ENCODE measurements at places on chromosomes 3 and 15.
A peak's percentile ranks its signal among the peaks of the same experiment; 100 is the strongest.

DNA sequence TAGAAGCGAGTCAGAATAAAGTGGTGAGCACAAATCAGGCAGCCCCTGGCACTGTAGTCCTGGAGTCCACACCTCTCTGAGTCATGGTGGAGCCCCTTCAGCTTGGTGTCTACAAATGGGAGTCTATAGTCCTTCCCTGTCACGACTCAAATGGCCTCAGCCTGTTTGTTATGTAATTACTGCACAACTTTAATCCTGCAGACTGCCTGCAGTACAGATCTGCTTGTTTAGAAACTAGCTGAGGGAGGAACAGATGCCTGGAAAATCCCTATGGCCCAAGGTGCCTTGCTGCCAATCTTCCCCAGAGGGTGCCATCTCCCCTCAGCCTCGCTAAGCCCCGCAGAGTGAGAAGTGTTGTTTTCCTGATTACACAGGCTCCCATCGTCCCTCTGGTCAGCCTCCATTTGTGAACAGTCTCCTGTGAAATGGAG lies 3.9 kb upstream of the CXCR6 start:
- DNase-seq = no peak

DNA sequence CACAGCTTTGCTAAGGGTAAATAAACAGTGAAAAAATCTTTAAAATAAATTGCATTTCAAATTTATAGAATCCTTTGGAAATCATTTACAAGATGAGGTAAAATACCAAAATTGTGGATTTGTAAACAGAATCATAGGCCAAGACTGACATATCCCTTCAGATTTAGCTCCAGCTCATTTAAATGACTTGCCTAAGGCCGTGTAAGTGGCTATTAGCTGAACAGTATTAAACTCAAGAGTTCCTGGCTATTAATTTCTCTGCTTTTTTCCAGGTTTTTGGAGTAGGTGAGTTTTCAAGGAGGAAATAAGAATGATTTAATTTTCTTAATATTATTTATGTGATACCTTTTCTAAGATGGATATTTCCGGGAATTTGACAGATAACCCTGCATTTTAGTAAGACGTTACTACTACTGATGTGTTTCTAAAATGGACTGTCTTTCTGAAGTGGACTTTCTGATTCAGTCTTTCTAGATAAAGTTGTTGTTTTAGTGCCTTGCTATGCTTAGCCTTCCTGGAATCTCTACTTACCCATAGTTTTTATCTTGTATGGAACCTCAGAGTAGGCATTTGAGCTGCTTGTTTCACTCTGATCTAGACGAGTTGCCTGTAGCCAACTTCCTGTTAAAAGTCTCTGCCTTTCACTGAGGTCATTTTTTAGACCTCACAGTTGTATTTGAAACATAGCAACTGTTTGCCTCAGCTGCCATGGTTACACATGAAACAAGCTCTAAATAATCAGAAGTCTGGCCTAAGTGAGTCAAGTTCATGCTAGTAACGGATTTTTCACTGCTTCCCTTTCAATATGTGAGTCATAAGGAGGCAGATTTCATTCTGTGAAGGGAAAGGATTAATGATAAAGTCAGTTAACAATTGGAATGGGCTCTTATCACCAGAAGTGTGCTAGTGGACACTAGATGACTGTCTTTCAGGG lies 127.0 kb downstream of the KLHL25 start:
- DNase-seq = no peak

GRCh38 chr3:11381141-11381540 lies 108.9 kb downstream of the ATG7 start:
- no peak for DNase-seq

DNA sequence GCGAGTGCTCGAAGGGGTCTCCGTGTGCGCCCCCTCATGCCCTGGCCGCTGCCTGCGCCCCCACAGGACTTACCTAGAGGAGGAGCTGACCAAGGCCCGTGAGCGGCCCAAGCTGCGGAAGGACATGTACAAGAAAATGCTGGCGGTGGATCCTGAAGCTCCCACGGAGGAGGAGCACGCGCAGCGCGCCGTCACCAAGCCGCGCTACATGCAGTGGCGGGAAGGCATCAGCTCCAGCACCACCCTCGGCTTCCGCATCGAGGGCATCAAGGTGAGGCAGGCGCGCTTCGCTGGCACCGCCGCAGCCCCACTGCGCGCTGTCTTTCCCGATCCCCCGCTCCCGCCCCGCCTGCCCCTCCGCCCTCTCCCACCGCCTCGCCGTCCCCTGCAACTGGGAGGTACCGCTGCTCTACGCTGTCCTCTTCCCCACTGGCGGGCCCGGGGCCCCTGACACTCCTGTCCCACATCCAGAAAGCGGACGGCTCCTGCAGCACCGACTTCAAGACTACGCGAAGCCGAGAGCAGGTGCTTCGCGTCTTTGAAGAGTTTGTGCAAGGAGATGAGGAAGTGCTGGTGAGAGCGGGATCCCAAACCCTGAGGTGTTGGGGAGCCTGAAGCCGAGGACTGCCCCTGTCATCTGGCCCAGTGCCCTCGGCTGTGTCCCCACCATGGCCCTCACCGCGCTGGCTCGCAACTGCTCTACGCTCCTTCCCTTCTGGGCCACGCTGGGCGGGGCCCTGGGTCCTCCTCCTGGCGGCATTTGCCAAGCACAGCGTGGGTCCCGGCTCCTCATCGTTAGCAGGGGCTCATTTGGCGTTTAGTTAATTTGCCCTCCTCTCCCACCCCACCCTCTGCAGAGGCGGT lies 8.5 kb downstream of the ITPKA start:
- no peak for DNase-seq

GRCh38 chr3:56976651-56977560 lies 83.6 kb upstream of the SPATA12 start:
- DNase-seq = peak; percentile 89

DNA sequence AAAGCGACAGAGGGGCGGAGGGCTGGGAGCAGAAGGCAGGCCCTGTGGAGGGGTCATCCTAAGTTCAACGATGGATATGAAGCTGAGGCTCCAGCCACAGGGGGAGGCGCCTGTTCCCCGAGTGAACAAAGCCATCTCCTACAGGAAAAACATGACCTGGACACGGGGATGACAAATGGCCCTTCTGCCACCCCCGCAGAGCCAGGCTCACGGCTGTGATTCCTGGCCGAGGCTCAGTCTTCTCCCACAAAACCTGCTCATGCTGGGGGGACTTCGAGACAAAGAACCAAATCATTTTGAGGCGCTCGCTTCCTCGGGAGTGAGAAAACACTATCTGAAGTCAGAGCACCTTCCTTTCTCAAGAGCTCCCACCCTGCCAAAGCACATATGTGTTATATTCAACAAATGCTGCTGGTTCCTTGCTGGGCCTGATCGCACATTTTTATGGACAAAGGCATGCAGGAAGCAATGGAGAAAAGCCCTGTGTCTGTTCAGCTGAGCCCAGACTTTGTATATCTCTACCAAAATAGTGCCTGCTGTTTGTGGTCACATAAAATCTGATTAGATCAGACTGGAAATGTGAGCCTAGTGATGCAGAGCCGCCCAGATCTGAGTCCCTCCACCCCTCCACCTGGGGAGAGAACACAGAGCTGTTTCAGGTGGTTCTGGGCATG lies 5.6 kb downstream of the RBP1 start:
- peak; percentile 78 for DNase-seq

DNA sequence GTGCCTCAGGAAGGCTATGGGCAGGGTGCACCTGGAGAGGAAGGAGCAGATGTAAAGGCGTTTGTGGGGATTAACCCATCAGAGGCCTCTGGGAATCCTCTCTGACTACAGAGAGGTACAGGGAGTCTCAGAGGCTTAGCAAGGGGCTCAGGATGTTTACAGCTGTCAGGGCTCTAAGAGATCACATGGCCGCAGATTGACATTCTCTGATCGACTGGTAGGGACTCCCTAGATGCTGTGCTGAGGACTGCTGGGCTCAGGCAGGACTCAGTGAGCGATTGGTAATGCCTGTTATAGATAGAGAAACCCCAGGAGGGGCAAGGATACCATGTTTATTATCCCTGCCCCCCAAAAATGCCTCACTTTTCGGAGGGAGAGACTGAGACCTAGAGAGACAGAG lies 103.5 kb downstream of the CORO2B start:
- no peak for DNase-seq

GRCh38 chr3:136957751-136958288 lies at the start of gene IL20RB:
TSS of gene IL20RB (plus strand) at chr3:136957983. CDS start at chr3:136958114, 131 bp downstream.
- no peak for DNase-seq

DNA sequence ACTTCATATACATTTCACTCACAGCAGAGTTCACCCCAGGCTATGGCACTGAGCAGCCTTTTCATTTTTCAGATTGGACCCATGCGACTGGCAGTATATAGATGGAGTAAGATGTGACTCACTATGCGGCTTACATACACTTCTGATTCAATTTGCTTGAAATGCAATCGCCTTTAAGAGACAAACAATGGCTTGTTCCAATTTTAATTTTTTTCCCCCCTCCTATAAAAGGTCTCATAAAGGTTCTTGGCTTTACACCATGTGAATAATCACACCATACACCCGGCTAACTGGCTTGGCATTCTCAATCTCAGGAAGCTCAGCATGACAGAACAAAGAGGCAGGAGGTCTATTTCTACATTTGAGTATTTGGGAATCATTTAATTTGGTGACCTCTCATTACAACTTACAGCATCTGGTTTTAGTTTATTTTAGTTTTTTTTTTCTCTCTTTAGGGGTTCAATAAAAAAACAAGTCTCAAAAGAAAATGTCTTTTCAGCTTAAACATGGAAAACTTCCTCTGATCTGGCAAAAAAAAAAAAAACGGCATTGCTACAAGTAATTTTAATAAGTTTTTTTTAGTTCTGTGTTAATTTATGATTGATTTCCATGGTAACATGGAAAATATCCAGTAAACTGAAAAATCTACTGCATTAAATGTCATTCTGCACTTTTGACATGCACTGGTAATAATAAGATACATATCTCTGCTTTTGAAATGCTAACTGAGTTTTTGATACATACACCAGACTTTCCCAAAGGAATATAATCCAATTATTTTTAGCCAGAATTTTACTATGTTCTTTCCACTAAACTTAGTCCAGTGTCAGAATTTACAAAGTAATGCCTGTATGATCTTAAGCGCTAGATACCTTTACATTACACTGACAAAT lies 38.8 kb downstream of the GADL1 start:
- no peak for DNase-seq

- no peak for DNase-seq
These were observed 81.6 kb upstream of the HERC1 start for GRCh38 chr15:63915209-63915872.

GRCh38 chr15:68054628-68055223 lies 611 bp downstream of the PIAS1 start:
- no peak for DNase-seq

DNA sequence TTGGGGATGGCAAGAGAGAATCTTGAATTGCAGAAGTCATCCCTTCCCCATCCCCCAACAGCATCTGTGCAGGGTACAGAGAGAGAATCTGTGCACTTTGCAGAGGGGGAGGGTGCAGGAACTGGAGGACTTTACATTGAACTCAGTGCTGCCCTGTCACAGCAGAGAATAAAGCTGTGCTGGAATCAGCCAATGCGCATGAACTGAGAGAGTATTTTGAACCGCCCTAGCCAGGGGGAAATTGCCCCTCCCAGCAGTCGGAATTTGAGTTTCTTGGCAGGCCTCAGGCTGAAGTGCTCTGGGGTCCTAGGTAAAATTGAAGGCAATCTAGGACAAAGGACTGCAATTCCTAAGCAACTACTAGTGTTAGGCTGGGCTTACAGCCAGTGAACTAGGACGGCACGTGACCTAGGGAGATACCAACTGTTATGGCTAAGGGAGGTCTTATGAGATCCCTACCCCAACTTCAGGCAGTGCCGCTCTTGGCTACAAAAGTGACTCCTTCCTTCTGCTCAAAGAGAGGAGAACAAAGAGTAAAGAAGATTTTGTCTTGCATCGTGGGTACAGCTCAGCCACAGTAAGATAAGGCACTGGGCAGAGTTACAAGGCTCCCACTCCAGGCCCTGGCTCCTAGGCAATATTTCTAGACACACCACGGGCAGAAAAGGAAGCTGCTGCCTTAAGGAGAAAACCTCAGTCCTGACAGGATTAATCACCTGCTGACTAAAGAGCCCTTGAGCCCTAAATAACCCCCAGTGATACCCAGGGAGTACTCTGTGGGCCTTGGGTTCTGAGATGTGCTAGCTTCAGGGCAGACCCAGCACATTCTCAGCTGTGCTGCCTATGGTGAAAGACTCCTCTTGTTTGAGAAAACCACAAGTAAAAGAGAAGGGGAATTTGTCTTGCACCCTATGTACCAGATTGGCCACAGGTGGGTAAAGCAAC lies 300.5 kb upstream of the ALCAM start:
- DNase-seq = no peak

DNA sequence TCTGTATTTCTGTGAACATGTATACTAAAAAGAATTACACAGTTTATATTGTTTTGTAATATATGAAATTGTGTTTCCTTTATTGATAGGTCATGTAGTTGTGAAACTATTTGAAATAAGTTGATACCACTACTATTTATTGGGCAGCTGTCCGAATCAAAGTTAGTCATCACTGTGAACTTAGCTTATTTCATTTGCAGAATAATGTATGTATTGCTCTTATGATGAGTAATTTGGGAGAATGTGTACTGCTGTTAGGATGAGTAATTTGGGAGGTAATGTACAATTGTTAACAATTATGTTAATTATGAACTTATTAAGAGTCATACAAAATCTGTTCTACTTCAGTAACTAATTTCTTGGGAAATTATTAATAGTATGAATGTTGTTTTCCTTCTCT lies 22.2 kb downstream of the FXR1 start:
- no peak for DNase-seq

GRCh38 chr15:50206020-50206419 lies 24.0 kb downstream of the SLC27A2 start:
- DNase-seq = no peak

DNA sequence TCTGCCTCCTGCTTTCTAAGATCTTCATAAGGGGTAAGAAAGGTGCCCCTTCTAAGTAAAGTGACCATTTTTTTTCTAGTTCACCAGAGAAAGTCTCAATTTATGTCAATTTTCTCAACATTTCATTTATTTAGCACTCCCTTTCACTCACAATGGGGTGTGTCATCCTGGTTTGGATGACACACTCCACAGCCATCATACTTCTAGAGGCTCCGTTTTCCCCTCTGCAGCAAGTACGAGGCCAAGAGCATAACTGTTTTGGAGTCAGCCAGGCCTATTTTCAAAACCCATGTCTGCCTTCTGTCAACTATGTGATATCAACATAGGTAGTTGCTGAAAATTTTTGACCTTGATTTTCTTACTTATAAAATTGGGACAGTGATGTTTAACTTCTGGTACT lies 703.2 kb downstream of the NLGN1 start:
- DNase-seq = no peak

- no peak for DNase-seq
These were observed 6.2 kb downstream of the TNIK start for GRCh38 chr3:171454041-171454440.

- DNase-seq = no peak
These were observed 27.9 kb upstream of the SLC6A6 start for GRCh38 chr3:14374444-14374883.

GRCh38 chr3:43010638-43011037 lies 31.5 kb downstream of the GASK1A start:
- DNase-seq = no peak

DNA sequence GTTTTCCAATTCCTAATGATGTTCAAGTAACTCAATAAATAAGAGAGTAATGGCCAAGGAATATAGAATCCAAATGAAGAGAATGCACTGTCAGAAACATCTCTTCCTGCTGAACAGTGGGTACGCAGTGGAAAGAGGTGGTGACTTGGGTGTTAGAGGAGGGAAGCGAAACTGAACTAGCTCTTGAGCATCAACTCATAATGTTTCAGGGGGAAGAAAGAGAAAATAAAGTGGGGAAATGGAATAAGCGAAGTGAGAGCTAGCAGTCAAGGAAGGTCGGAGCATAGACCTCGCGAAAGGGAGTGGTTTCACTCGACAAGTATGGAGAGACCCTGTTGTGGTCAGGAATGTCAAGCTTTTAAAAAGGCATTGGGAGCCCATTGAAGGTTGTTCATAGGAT lies 309.5 kb downstream of the GAP43 start:
- DNase-seq = no peak
